NCI-H1092 (cell line): ENCODE measurements at places on chromosomes 16 and 17.

- DNase-seq: no peak
Observed at GRCh38 chr17:49482144-49482817, 12.8 kb upstream of the NGFR start.

DNA sequence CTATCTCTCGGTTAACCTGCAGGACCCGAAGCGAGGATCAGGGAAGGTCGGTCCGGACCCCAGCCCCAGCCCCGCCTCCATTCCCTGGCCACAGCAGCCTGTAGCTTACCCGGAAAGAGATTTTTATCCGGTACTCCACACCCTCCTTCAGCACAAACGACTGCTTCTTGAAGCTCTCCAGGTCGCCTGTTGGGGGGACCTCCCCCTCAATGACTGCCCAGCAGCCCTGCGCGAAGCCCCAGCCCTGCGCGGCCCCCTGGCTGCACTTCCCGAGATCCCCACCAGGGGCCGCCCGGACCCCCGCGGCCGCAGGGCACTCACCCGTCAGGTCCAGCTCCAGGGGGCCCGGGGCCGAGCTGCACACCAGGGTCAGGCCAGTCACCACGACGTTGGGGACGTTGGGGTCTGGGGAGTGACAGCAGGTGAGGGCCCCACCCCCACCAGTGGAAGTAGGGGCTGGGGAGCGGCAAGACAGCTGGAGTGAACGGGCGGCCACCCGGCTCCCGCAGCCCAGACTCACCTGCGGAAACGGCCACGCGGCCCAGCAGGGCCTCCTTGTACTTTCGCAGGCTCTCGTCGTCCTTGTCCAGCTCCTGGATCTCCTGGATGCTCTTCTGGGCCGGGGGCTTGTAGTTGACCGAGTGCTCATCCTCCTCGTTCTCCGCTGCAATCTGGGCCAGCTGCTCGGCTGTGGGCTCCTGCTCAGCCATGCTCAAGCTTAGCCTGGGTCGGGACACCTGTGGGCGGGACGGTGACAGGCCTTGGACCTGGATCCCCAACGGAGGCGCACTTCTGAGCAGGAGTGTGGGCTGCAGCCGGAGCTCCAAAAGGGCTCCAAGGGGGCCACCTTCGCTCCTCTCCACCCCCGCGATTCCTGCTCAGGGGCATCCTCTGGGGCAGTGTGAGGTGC, 1.7 kb downstream of the ARHGDIA start:
- no peak for DNase-seq

DNA sequence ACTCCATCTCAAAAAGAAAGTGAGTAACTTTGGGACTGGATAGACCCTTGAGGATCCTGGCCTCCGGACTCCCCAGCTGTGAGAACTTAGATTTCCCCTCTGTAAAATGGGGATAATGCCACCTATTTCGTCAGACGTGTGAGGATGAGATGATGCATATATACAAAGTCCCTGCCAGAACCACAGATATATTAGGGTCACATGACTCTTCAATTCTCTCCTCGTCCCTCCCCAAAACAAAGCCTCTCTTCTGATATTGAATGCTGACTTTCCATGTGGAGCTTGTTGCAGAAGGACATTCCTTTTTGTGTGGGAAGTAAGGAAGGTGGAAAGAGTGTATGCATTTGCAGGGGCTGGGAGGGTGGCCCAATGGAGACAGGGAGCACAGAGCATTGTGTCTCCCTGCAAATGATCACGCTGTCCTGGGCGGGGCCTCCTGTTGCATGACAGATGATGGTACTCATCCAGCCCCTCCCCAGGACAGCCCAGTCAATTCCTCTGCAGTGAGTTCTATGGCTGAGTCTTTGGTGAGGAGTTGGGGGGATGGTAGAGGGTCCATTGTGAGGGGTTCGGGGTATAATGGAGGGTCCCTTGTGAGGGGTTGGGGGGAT, 35.1 kb upstream of the MGAT5B start:
- DNase-seq: no peak

GRCh38 chr17:66654106-66654740, 180.7 kb upstream of the CACNG5 start:
- DNase-seq: no peak

GRCh38 chr16:50323335-50324011, 45.3 kb downstream of the BRD7 start:
- no peak for DNase-seq

DNA sequence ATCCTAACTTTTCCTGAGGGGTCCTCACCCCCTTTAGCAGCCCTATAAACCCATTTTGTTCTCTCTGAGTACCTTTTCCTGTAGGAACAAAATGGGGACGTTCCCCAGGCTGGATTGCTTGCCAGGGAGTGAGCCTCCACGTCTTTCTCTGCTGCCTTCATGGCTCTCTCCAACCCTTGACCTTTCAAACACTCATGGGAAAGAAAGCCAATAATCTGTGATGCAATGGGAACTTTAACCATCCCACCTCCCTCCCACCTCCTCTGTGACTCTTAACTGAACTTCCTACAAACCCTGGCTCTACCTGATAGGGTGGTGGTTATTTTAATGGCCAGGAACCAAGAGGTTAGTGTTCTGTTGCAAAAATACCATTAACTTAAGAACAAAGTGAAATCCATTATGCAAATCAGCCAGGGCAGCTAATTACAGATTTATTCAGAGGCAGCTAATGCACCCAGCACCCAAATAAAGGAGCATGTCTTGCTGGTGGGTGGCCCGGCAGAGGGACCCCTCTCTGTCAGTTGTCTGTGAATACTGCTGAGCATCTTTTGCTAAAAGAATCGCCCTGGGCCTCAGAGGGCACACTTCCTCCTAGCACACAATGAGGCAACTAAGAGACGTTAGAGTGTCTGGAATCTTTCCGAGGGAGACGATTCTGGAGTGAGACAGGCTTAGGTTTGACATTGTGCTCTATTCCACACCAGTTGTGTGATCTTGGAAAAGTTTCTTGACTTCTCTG, 3.0 kb downstream of the PIPOX start:
- no peak for DNase-seq
